ENCODE measurements at places on chromosomes 3 and 15.
A peak's percentile ranks its signal among the peaks of the same experiment; 100 is the strongest.

GRCh38 chr3:48112813-48113212, 75.4 kb downstream of the CDC25A start:
- no peak for DNase-seq

GRCh38 chr3:196149375-196149774, 61.8 kb downstream of the ZDHHC19 start:
- DNase-seq: no peak

DNA sequence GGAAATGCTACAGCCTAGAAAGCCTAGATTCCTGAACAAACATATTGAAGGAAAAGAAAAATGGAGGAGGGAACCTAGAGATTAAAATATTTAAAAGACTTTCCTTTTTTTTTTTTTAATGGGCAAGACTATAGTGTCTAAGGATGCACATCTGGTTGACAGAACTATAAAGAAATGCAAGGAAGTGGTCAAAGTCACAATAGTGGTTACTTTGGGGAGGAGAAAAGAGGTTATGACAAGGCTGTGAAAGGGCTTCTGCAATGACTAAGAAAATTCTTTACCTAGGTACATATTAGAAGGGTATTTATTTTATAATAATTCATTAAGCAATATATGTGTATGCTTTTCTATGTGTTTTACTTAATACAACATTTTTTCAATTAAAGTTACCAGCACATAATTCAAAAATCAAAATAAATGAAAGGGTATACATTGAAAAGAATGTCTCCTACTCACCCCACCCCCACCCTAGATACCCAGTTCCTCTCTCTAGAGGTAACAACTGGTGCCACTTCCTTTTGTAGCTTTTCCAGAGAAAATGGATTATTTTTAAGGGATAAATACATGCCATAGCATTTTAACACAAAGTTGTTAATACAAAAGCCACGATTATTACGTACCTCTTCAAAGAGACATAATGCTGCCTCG, 70.1 kb downstream of the HERC1 start:
- no peak for DNase-seq

DNA sequence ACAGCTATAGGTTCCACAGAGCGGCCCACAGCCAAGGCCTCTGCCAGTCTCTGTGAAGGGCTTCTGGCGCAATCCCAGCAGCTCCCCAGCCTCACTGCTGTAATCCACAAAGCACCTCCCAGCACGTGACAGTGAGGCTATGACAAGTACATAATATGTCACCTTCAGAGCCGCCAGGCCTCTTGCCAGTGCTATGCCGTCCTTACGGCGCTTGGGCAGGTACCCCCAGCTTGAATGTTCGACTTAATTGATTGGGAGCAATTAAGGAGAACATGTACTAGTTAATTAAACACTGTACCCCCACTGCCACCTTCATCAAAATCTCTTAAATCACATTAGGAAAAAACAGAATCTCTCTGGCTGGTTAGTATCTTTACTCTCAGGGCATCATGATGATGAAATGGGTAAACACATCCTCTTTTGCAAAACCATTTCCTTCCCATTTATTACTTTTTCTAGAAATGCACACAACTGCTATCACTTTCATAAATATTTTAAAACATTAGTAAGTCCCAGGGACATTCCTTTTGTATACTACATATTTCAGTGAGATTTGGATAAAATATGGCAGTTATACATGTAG, 169.9 kb downstream of the XXYLT1 start:
- DNase-seq: no peak

- no peak for DNase-seq
Observed at GRCh38 chr3:136106101-136106500, 90.0 kb downstream of the MSL2 start.

- DNase-seq: no peak
Observed at GRCh38 chr3:126807795-126808194, 103.8 kb downstream of the CHCHD6 start.

GRCh38 chr15:88881775-88882174, 13.6 kb downstream of the HAPLN3 start:
- DNase-seq: no peak

DNA sequence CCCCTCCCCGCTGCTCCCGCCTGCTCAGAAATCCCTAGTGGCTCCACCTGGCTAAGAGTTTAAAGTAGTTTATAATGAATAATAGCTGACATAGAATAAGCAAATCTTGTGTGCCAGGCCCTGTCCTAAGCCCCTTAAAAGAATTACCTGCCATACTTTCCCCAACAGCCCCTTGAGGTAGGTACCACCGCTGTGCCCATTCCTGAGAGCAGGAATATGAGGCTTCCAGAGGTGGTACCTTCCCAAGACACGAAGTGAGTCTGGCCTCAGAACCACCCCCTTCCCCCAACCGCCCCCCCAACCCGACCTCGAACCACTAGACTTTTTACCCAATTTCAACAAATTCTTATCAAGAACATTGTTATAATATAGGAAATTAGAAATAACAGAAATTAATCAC, 1.2 kb downstream of the ABHD6 start:
- DNase-seq: no peak

- no peak for DNase-seq
Observed at GRCh38 chr3:123947482-123947881, 13.5 kb downstream of the CCDC14 start.

- DNase-seq: no peak
Observed at GRCh38 chr15:48307586-48307985, 23.6 kb upstream of the DUT start.

DNA sequence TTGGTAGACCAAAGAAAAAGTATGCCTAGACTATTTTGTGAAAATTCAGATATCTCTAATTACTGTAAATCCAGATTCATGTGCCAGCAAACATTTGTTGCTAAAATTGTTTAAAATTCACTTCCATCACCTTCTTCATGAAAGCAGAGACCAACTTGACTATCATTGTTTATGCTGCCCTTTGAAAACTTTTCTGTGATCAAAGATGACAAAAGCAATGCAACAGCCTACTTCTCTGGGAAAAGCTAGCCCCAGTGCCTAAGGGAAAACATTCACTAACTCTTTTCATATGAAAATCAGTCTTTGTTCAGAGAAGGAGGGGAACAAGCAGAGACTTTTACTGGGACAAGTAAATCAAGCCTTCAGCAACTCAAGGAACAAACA, 178.0 kb upstream of the P2RY1 start:
- no peak for DNase-seq

DNA sequence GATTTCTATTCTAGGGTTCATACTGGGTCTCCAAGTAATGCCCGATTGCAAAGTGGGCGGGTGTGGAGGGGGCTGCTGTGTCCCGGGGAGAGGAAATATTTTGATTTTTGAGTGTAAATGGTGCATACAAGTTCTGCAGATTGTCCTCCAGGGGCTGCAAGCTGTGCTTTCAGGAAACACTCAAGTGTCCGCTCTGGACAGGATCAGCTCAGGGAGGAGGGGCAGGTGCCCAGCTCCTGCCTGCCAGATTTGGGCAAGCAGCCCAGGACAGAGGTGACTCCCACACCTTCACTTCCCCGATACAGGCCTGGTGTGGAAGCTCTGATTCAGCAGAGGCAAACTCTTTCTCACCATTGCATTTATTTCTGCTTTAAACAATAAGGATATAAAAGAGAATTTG, 142.7 kb downstream of the ALDH1A2 start:
- DNase-seq: no peak

DNA sequence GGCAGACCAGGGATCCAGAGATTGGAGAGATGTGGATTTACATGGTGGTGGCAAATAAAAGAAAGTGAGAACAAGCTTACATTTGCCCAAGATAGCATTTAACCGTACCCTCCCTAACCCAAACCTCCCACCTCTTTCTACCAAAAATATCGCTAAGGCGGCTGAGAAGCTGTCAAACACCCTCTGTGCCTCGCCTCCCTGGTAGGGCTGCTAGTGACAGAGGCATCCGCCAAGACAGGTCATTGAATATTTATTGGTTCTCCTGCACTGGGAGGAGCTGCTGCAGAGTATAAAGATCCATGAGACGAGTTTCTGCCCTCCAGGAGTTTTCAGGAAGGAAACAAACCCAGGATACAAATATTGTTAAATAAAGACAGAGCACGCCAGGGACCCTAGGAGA, 107.3 kb upstream of the TMC3 start:
- DNase-seq: no peak

DNA sequence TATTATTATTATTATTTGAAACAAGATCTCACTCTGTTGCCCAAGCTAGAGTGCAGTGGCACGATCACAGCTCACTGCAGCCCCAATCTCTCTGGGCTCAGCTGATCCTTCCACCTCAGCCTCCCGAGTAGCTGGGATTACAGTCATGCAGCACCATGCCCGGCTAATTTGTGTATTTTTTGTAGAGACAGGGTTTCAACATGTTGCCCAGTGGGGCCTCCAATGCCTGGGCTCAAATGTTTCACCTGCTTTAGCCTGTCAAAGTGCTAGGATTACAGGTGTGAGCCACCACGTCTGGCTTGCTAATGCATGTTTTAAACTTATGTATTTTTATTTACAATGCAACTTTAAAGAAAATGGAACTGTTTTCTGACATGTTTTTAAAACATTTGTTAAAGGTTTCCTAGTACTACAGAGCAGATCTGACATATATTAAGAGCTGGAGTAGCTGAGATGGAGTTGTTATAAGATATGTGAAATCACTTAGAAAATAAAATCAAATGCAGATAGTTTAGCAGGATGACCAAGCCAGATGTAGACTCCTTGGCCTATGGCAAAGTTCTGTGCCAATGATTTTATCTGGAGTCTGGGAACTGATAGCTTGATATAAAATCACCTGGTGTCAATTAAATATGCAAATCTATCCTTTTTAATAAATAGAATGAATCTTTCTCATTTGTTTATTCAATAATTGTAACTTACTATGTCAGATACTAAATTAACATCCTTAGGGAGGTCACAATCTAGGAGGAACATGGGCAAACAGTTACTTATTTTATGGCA, 310.1 kb upstream of the NAALADL2 start:
- no peak for DNase-seq

DNA sequence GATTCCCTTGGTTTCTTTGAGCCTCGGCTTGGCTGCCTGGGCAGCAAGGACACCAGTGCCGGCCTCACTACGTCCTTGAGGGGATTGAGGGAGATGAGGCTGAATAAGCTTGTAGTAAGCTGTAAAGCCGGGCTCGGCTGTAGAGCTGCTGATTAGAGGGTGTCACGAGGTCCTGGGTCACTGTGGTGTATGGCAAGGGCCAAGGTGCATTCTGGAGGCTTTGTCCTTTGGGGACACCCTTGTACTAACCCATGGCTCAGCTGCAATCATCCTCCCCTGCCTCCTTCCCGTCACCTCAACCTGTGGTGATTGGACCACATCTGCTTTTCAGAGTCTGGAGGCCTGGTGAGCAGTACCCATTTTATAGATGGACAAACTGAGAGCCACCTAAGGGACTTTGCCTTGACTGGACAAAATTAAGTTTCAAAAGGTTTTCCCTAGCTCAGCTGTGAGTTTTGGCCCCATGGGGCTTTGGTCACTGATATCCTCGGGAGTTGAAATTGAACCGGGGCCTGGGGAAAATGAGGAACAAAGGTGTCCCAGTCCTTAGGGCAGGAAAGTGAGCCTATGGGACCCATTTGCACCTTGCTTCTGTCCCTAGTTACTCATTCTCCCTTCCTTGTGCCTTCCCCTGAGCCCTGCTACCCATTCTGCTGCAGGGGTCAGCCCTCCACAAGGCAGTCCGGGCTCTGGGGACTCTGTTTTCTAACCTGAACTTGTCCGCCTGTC, 2.4 kb downstream of the SLC6A6 start:
- no peak for DNase-seq

DNA sequence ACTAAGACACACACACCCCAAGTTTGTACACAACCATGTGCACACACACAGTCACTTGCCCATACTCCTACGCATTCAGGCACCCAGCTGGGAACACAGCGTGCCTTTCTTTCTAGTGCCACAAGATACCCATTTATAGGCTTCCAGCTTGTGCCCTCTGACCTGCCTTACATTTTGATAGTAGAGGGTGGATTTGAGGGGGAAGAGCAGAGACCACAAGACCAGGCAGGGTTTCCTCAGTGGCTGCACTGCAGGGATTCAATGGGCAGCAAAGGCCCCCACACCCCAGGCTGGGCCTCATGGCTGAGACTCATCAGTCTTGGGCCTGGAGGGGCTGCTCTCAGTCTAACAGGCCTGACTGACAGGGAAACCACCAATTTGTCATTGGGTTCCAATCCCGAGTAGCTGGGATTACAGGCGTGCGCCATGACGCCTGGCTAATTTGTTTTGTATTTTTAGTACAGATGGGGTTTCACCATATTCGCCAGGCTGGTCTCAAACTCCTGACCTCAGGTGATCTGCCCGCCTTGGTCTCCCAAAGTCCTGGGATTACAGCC, 18.8 kb upstream of the ANKDD1A start:
- DNase-seq: no peak

- DNase-seq: peak; percentile 43
Observed at GRCh38 chr15:93028632-93029213, 60.3 kb downstream of the RGMA start.

DNA sequence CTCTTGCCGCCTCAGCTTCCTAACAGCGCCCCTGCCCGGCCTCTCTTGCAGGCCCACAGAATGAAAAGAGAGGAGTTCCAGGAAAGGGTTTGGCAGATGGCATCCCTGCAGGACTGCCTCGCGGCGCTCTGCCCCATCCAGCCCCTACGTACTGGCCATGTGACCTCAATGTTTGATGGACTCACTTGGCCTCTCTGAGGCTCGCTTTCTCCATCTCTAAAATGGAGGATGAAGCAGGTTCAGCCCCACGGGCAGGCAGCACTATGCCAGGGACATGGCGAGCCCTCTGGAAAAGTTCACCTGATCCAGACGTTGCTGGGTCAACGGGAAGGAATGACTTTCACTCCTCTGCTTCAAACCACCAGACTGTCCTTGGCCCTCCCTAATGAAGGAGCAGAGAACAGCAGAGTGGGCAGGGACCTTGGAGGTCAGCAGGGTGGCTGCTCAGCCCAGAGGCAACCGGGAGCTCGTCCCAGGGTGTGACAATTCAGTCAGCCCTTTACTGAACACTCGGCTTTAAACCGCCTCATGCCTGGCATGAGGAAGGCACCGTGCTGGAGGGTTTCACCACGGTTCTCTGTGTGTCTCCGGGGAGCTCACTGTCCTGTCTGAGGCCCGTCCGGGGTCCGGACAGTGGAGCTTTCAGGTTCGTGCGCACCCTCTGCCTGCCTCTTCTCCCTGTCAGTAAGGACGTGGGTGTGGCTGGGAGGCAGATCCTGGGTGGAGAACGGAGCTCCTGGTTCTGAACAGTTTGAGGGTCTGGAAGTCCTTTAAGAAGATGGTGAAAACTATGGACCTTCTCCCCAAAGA, 101.3 kb downstream of the LINGO1 start:
- DNase-seq: no peak

DNA sequence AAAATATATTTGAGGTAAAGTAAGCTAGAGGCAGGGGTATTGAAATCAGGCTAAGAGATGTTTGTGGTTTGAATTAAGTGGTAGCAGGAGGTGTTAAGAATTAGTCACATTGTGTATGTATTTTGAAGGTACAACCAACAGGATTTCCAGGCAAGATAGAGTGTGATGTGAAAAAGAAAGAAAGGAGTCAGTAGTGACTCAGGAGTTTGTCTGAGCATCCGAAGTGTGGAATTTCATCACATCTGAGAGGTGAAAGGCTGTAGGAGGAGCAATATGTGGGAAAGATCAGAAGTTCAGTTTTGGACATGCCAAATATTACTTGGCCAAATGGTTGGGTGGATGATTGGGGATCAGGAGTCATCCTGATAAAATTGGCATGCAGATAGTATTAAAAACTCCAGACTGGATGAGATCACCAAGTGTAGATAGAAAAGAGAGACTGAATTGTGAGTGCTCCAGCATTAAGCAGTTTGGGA, 32.1 kb upstream of the EBLN2 start:
- DNase-seq: no peak

GRCh38 chr3:184354121-184354728, 7.2 kb downstream of the CLCN2 start:
- DNase-seq: peak; percentile 79

Data from ecto neural progenitor cell (in vitro differentiated cells).